CD4-positive, alpha-beta T cell treated with Interleukin-10 for 1 hour (primary cell): ENCODE measurements at places on chromosomes 11 and 22.

DNA sequence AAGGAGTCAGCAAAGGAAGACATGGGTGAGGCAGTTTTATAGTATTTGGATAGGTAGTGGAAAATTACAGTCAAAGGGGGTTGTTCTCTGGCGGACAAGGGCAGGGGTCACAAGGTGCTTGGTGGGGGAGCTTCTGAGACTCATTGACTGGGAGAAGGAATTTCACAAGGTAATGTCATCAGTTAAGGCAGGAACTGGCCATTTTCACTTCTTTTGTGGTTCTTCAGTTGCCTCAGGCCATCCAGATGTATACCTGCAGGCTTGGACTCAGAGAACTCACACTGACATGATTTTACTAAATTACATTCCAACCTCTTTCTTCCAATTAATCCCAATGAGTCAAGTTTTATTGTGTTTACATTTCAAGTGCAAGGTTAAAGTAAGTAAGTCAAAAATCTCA, 240.5 kb upstream of the API5 start:
- DNase-seq: no peak

- DNase-seq: no peak
These were observed 164.6 kb downstream of the FEZ1 start for GRCh38 chr11:125331357-125332035.

- DNase-seq: no peak
These were observed 18.1 kb upstream of the SCN3B start for GRCh38 chr11:123672568-123672967.

DNA sequence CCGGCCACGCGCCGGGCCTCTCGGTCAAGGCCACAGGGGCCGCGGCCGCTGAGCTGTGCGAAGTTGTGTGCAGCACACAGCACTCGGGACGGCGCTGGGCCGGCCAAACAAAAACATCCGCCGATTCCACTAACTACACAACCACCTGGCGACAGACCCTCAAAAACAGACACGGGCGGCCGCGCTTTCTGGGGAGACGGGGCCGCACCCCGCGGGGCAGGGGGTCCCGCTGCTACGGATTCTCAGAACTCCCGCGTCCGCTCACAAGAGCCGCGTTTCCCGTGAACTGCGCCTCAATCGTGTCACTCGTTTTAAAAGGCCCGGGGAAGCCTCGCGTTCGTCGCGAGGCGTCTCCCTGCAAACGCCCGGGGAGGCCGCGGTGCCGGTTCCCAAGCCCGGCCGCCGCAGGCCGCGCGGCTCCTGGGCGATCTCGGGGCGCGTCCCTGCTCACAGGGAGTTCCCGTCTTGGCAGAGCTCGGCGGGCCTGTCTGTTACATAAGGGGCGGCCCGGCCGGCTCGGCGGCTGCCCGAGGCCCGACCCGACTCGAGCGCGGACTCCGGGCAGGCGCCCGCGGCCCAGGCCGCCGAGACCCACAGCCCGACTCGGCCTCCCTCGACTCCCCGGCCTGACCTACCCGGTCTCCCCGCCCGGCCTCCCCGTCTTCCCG, 936 bp downstream of the BRD1 start:
- peak; percentile 50 for DNase-seq

DNA sequence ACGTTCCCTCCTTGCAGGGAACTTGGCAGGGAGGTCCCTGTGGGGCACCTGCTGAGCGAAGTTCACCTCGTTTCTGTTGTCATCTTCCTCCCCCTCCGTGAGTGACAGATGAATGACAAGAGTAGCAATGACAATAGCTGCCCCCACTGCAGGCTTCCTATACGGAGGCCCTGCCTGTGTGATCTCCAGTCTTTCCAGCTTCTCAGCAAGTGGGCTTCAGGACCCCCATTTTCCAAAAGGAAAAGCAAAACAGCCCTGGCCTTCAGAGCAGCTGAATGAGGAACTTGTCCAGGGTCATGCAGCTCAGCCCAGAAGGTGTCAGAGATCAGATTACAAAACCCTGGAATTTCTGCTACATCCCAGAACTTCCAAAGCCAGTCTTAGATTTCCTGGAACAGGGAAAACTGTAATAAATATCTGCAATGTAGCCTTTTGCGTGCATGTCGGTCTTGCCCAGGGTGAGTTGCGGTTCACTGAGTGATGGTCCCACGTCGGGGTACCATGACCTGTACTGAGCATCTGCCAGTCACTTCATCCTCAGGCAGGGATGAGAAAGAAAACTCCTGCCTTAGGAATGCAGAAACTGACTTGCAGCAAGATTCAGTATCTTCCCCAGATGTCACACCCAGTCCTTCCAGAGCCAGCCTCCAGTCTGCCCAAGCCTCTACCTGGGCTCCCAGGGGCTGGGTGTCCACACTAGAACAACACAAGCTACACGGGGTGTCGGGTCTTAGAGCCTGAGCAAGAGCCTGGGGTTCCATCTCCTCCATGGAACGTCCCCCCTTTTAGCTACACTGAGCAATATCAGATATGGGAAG, 1457.0 kb downstream of the BRD1 start:
- no peak for DNase-seq

- no peak for DNase-seq
These were observed 6.0 kb downstream of the TBCEL start for GRCh38 chr11:121029813-121030445.

DNA sequence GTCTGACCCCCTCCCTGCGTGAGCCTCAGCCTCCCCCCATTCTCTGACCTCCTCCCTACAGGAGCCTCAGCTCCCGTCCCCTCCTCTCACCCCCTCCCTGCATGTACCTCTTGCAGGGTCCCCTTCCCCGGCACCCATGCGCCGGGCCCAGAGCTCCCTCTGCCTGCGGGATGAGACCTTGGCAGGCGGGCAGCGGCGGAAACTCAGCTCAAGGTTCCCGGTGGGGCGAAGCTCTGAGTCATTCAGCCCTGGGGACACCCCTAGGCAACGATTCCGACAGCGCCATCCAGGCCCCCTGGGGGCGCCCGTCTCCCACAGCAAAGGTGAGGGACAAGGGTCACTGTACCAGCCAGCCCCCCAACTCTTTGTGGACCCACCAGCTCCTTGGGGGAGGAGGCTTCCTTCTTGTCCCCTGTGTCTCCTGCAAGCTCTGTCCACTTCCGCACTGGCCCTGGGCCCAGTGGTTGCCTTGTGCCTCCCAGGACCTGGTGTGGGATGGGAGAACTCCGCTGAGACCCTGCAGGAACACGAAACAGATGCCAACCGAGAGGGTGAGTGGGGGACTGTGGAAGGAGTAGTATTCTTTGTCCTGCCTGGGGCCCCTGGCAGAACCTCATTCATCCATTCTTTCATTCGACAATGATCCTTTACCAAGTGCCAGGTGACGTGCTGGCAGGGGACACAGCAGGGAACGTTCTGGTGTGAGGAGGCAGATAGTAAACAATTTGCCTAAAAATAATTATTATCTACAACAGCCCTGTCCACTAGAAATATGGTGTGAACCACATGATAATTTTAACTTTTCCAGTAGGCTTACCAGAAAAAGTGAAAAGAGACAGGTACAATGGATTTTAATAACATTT, 3.7 kb upstream of the RPS6KA4 start:
- peak; percentile 38 for DNase-seq

GRCh38 chr11:74276581-74276980, 34.9 kb downstream of the P4HA3 start:
- no peak for DNase-seq

DNA sequence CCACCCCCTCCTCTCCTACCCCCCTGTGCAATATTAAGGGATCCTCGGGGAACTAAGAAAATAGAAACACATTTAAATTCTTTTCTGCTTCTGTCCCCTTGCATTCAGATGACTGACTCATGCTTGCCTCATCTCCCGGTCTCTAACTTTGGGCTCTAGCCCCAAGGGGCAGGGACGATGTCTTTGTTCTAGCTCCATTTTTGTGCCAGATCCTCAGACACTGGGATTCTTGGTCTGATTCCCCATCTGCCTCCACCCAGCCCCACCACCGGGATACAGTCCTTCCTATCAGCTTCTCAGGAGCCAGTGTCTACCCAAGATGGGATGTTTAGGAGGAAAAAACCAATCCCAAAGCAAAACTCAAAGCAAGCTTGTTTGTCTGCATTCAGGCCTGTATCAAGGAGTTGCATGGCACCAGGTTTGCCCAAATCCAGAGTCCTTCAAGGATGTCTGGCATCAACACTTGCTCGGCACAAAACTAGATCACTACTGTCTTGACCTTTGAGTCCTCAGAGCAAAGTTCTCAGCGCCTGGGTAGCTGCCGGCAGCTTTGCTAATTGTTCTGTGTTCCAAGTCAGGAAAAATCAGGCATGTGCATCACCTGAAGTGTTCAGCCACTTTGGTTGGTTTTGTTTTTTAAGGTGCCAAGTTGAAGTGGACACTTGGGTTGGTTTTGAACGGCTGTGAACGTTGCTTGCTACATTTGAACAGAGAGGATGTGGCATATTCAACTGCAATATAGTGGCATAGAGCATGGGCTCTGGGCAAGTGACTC, 212.8 kb downstream of the DSCAML1 start:
- DNase-seq: no peak

- no peak for DNase-seq
These were observed 39.5 kb upstream of the SLC1A2 start for GRCh38 chr11:35458846-35459245.

GRCh38 chr22:39148727-39149535, 3.5 kb downstream of the CBX7 start:
- DNase-seq: peak; percentile 87

GRCh38 chr22:39528681-39529486, 3.7 kb downstream of the RPS19BP1 start:
- DNase-seq: peak; percentile 94

GRCh38 chr11:128715691-128716561, 22.1 kb downstream of the FLI1 start:
- peak; percentile 51 for DNase-seq

DNA sequence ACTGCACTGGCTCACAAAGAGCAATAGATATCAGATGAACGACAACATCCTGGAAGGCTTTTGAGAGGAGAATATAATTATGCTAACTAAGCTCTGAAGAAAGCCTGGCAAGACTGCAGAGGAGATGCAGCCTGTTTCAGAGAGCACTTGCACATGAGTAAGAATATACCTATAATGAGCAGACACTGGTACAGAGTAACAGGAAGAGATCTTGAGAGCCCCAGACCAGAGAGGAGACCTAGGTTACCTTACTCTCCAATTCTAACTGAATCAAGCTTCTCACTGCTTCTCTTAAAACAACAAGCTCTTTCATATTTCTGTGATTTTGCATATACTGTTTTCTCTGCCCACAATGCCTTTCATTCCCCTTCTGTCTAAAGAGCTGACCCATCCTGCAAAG, 66.5 kb downstream of the FAM168A start:
- no peak for DNase-seq
